NCI-H69 (cell line): ENCODE measurements at places on chromosomes 16 and 17.

GRCh38 chr17:58329810-58330537 is 1.4 kb upstream of the TSPOAP1 start:
- DNase-seq, result no peak

GRCh38 chr17:35081638-35082037 is 18.1 kb upstream of the RFFL start:
- no peak for DNase-seq

- peak; percentile 50 for DNase-seq
Measured at GRCh38 chr17:17692353-17693252, 11.3 kb downstream of the RAI1 start.

- DNase-seq, result peak; percentile 59
Measured at GRCh38 chr17:73683771-73684170, 39.5 kb upstream of the SDK2 start.

- DNase-seq, result no peak
Measured at GRCh38 chr17:6509921-6510320, 46.4 kb downstream of the PITPNM3 start.

DNA sequence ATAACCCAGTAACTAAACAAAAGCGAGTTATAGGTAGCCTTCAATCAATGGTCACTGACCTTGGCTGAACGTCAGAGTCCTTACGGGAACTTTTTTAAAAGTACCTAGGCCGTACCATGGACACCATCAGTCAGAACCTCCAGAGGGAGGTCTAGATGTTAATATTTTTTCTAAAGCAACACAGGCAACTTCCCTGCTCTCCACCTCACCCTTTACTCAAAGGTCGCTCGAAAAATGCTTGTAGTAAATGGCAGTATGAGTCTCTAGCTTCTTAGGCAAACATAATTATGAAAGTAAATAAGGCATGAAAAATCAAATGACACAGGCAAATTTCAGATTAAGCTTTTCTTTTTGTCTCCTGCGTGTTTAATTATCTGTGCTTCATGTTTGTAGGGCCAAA is 82.1 kb downstream of the SLC39A11 start:
- DNase-seq, result peak; percentile 95

GRCh38 chr16:46932802-46933201 is 40.7 kb downstream of the DNAJA2 start:
- peak; percentile 5 for DNase-seq

- DNase-seq, result peak; percentile 53
Measured at GRCh38 chr17:1177016-1177700, 2.6 kb downstream of the ABR start.

DNA sequence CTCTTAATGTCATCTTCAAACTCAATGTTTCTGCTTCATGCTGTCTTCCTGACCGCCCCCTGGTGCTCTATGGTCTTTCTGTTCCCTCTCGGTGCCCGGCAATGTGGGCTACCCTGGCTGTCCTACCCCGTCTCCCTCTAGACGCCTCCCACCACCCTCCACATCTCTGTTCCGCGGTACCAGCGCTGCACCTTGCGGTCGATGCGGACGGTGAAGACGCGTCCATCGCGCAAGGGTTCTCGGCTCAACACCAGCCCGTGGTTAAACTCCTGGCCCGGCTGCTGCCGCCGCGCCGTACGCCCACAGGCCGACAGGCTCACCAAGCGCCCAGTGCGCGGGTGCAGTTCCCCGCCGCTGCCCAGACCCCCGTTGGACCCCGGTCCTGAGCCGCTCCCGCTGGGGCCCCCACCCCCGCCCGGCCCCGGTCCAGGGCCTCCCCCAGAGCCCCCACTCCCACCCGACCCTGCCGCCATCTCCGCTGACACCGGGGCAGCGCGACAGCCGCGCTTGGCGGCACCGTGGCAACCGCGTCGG is at the start of gene NEURL4:
Gene NEURL4 (minus strand): TSS at position 496 of the 534 bp plus-strand sequence. CDS start 23 bp downstream, at position 473.
- DNase-seq, result no peak

GRCh38 chr16:73126525-73126853 is 78.6 kb upstream of the ZFHX3 start:
- DNase-seq, result no peak

GRCh38 chr17:8997994-8998628 is 23.2 kb upstream of the NTN1 start:
- peak; percentile 25 for DNase-seq

- DNase-seq, result no peak
Measured at GRCh38 chr17:10649602-10650001, 7.5 kb downstream of the MYH3 start.

- no peak for DNase-seq
Measured at GRCh38 chr16:17729820-17730219, 259.1 kb upstream of the XYLT1 start.

- DNase-seq, result peak; percentile 81
Measured at GRCh38 chr17:75124041-75124818, 7.3 kb downstream of the NT5C start.

GRCh38 chr16:17362946-17363345 is 107.8 kb downstream of the XYLT1 start:
- no peak for DNase-seq

DNA sequence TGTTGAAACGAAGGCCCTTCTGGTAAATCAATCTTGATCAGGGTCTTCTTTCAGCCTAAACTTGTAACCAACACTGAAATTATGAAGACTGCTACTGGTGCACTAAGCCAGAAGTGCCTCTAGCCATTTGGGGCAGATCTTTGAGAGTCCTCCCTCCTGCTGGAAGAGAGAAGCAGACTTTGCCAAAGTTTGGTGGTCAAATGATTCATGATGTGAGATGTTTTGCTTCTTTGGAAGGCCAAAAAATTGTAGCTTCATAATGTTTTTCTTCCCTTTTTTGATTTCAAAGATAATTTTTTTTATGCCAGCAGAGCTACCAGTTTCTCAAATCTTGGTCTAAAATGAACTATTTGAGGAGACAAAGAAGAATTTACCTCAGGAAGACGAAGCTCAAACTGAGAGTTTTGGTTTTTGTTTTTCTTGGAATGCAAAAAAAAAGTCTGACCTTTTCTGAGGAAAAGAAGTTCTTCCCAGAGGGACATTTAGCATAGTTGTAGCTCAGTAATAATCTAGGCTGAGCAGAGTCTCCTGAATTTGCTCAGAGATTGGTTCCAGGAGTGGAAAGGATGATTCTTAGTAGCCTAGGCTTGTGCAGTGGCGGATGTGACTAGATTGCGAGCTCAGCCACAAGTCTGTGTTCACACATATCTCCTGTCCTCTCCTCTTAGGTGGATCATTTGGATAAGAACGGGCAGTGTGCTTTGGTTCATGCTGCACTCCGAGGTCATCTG is 50.9 kb downstream of the CYB561 start:
- no peak for DNase-seq

- DNase-seq, result peak; percentile 89
Measured at GRCh38 chr17:79811011-79811867, 14.4 kb upstream of the CBX8 start.

DNA sequence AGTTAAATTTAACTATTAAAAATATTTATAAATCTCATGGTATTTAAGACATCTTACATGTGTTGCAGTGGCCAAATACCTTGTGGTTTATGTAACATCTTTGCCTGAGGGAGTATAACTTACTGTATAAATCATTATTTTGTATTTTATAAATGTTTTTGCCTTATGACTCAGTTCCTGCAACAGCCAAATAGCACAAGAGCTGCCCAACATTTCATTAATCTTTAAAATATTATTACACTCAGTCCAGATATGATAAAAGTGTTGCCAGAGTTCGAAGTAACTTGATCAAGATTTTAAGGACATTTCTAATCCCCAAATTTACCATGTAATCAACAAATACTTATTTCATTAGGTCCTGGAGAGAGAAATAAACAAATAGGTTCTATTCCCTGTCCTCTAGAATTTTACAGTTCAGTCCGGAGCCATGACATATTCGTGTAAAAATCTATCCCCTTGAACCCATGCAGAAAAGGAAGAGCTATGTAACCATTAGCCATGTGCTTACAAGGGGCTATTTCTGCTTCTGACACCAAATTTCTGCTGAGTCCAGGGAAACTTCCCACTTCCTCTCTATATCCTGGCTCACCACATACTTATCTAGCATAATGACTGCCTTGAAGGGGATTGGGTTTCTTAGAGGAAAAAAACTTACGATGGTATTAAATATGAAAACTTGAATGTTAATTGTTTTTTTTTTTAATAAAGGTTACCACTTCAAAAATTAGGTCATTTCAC is 44.0 kb downstream of the IRX6 start:
- no peak for DNase-seq

DNA sequence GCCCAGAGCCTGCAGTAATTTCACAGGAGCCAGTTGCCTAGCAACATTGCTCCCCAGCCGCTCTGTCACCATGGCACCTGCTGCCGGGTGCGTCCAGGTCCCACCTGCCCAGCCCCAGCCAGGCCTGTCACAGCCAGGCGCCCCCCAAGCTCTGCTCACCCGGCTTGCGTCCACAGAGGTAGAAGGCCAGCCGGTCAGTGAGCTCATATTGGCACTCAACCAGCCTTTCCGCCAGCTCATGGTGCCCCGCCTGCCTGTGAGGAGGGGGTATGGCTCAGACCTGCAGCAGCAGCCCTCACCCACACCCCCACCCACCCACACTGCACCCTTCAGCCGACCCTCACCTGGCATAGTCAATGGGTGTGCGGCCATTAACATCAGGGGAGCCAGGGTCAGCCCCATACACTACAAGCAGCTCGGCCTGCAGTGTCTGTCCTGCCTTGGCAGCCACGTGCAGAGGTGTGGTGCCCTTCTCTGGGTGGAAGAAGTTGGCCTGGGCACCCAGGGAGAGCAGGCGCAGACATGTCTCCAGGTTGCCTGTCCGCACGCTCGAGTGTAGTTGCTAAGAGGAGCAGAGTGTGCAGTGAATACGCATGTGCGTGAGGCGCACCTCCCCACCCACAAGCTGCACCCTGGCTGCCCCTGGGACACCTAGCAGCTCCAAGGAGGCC is 7.7 kb downstream of the GIT1 start:
- DNase-seq, result peak; percentile 53

GRCh38 chr17:79393358-79394052 is 217.3 kb downstream of the RBFOX3 start:
- DNase-seq, result peak; percentile 71

DNA sequence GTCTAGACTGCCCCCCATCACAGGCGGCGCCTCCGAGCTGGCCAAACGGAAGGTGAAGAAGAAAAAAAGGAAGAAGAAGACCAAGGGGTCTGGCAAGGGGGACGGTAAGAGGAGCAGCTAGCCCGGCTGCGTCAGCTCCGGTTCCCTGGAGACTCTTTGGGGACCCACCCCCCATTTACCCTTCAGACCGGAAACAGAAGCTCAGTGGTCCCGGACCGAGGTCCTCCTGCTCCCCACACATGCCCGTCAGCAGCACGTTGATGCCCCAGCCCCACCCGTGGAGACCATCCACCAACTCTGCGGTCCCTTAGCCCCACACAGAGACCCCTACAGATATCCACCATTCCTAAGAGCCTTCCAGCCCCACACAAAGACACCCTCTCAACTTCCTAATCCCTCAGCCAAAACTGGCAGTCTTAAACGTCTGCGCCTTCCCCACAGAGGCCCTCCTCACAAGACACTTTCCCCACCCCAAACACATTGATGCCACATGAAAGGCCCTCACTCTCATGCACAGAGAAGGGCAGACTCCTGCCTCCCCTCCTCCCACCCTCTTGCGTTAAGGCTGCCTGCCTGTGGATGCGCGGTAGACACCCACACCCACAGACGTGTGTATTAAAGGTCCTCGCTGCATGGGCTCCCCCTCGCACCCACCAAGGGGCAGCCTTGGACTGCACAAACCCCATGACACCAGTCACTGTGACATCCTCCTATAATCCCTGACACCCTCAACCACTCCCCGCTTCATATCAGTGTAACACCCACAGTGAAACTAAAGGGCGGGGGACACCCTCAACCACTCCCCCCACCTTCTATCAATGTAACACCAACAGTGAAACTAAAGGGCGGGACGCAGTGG is 58.2 kb upstream of the RPH3AL start:
- DNase-seq, result peak; percentile 43

GRCh38 chr17:81000631-81001357 is 9.2 kb downstream of the CHMP6 start:
- DNase-seq, result no peak

DNA sequence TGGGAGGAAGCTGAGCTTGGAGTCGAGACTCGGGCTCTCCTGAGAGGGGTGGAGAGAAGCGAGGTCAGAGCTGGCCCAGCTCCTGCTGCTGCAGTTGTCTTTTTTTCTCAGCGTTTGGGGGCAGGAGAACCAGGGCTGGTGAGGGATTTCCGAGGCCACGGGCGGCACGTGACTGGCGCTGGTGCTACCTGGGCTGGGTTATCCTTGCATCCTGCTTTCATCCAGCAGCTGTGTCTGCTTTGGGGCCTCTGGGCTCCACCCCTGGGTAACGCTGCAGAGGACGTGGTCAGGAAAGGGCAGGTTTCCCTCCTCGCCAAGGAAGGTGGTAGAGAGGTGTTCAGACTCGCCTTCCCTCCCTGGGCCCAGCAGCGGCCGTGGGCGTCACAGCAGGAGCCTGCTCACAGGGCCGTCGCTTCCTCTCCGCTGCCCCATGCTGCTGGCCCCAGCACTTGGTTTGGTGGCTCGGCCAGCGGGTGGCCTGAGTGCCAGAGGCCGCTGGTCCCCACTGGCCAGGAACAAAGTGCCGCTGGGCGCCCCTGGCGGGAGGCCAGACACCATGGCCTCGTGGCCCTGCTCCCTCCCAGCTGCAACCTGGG is 22.5 kb downstream of the GSE1 start:
- no peak for DNase-seq

- DNase-seq, result no peak
Measured at GRCh38 chr17:48842746-48843145, 11.9 kb downstream of the CALCOCO2 start.

DNA sequence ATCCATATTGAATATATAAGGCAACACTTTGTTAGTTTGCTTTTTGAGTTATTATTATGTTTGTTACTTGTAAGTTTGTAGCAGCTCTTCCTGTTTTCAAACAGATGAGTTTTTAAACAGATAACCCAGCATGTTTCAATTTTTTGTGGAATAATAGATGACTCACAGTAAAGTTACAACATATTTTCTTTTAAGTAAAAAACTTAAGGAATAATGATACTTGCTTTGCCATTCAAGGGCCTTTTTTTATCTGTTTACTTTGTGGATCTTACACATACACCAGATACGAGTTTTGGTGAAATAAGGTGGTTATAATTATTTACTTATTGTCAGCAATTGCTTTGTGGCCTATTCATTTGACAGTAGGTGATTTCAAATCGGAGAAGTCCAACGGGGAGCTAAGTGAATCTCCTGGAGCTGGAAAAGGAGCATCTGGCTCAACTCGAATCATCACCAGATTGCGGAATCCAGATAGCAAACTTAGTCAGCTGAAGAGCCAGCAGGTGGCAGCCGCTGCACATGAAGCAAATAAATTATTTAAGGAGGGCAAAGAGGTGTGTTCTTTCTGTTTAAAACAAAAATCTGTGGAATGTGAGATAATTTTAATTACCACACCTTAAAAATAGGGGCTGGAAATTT is 66.3 kb downstream of the BPTF start:
- DNase-seq, result no peak
